ENCODE measurements at places on chromosomes 7 and 10.

- no peak for DNase-seq
These were observed 74.6 kb upstream of the IKZF1 start for GRCh38 chr7:50229964-50230363.

DNA sequence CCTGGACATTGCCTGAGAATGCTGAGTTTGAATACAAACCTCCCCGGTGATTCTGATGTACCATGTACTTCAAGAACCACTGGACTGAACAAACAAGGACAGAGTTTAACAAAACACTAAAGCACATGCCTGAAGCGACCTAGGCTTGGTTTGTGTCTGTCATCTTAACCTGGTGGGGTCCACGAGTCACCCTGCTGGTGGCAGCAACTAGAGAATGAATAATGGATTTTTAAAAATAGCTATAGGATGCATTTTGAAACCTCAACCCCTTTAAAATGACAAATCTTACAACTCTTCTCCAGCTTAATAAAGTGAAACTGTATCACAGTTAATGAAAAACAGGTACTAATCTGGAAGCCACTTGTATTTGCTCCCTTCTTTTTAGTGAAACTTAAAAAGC is 25.2 kb downstream of the CDHR3 start:
- DNase-seq: no peak

DNA sequence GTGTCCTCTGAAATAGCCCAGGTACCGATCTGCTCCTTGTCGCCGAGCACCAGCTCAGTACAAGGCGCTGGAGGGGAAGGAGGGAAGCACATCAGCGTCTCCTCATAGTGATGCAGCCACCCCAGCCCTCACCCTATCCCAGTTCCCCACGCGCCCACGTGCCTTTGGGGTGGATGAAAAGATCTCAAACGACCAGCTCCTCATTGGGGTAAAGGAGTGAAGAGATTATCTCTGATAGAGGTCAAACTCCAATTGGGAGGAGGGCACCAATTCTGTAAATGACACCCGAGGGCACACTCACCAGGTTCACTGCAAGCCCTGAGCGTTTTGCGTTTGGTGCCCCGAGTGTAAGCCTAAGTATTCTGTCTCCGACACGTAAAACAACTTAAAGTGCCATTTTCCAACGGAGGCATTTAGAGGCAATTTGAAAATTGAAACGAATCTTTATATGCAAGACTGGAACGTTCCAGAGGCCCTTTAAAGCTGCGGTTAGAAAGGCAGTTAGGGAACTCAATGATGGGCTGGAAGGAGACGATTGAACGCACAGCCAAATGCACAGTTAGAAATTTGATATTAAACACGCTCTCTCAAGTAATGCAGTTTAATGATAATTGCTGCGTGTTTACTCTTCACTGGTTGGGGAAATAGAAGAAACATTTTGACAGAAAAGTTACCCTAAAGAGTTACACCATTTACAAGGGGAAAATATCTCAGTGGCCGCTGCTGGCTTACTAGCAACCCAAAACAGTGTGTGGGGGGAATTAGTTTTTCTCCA is 8.9 kb upstream of the EMX2 start:
- DNase-seq: no peak

GRCh38 chr10:112666094-112666493 is 219.1 kb downstream of the VTI1A start:
- no peak for DNase-seq

DNA sequence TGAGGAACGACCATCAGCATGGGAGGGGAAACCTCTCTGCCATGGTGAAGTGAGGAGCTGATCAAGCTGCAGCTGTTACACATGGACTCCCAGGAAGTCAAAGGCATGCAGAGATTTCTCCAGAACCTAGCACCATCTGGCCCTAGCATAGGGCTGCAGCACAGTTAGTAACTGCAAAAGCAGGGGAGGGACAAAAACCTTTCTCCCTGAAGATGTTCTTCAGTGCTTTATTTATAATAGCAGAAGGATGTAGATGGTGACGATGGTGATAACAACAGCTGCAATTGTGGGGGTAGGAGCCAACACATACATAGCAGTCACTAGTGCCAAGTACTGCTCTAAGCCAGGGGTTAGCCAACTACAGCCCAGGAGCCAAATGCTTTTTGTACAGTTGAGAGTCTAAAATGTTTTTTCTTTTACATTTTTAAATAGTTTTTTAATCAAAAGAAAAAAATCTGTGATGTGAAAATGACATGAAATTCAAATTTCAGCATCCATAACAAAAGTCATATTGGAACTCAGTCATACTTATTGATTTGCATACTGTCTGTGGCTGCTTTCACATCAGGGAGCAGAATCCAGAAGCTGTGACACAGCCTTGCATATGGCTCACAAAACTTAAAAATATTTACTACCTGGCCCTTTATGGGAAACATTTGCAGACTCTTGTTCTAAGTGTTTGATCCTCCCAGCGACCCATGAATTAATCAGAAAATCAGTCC is 299.5 kb downstream of the ELMO1 start:
- no peak for DNase-seq

DNA sequence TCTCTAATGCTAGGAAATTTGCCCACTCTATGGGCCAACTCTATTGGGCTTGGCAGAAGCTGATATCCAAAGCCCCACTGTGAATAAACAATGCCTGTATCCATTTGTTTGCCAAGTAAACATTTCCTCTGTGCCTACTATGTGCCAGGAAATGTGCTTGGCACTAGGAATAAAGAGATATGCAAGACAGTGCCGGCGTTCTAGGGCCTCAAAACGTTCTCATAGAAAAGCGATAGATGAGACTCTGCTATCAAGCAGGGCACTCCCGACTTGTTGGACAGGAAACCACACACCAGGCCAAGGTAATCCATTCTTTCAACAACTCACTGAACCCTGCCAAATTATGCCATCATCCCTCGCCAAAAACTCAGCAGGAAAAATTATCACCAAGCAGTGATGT is 196.7 kb downstream of the IPMK start:
- no peak for DNase-seq

GRCh38 chr7:122199171-122199570 is 55.1 kb upstream of the AASS start:
- DNase-seq: no peak

GRCh38 chr10:42932116-42932515 is 144.8 kb upstream of the RET start:
- no peak for DNase-seq

GRCh38 chr7:69663911-69664832 is 65.9 kb downstream of the AUTS2 start:
- no peak for DNase-seq

GRCh38 chr10:16770670-16771069 is 46.6 kb downstream of the RSU1 start:
- DNase-seq: no peak

GRCh38 chr10:75649466-75649865 is 218.0 kb downstream of the LRMDA start:
- DNase-seq: no peak

GRCh38 chr10:14326581-14326980 is 4.1 kb downstream of the FRMD4A start:
- DNase-seq: no peak

DNA sequence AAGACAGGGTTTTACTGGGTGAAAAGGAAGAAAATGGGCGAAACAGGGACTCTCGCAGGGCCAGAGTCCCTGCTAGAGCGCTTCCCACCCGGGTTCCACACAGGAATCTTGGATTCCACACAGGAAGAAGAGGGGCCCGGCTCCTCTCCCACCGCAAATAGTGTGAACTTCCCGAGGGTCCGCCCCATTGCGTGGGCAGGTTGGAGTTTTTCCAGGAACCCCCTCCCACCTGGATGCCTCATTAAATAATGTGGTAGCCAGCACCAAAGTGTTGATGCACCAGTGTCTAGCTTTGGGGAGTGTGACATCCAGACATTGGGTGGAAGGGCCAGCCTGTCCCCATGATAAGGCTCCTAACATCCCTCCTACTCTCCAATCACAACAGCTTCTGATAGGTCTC is 330.3 kb upstream of the ZNF32 start:
- no peak for DNase-seq

GRCh38 chr7:34747176-34747781 is 89.3 kb downstream of the NPSR1 start:
- no peak for DNase-seq

GRCh38 chr7:14579971-14580370 is 322.6 kb downstream of the DGKB start:
- DNase-seq: no peak

GRCh38 chr10:72886621-72887020 is 6.9 kb upstream of the OIT3 start:
- DNase-seq: no peak

GRCh38 chr7:45402480-45403218 is 171.5 kb upstream of the ADCY1 start:
- no peak for DNase-seq

All from activated CD4-positive, CD25-positive, alpha-beta regulatory T cell (primary cell).